CD4-positive, alpha-beta T cell (primary cell): ENCODE measurements at places on chromosomes 5 and 9. TPM values are rescaled to one million over a fixed set of nuclear protein-coding genes. Genes with fewer than 3 reads are reported as not detected.

ECSCR gene
- total RNA-seq, result not detected

SNX30 gene
- 5.2 TPM for total RNA-seq

DNA sequence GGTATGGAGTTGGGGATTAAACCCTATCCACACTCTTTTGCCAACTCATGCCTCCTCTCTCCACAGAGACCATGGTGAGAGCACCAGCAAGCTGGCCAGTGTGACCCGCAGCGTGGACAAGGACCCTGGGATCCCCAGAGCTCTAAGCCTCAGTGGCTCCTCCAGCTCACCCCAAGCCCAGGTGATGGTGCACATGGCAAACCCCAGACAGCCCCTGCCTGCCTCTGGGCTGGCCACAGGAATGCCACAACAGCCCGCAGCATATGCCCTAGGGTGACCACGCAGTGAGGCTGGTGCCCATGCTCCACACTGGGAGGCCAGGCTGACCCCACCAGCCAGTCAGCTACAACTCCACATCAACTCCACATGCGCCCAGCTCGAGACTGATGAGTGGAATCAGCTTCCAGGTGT lies 11.5 kb upstream of the CARD19 start:
- H3K4me1 ChIP-seq, result peaks cover 33% of the 10 kb centered on the region
- no peak for DNase-seq
- no peak overlapping the region for H3K4me3 ChIP-seq
- H3K36me3 ChIP-seq, result peaks cover 83% of the 10 kb centered on the region
- H3K27me3 ChIP-seq, result no peaks in the 10 kb centered on the region

GRCh38 chr5:141789330-141789729 lies 88.9 kb downstream of the PCDH1 start:
- DNase-seq, result no peak
- no peaks in the 10 kb centered on the region for H3K27me3 ChIP-seq
- no peak overlapping the region for H3K4me3 ChIP-seq
- H3K36me3 ChIP-seq, result no peaks in the 10 kb centered on the region

DNA sequence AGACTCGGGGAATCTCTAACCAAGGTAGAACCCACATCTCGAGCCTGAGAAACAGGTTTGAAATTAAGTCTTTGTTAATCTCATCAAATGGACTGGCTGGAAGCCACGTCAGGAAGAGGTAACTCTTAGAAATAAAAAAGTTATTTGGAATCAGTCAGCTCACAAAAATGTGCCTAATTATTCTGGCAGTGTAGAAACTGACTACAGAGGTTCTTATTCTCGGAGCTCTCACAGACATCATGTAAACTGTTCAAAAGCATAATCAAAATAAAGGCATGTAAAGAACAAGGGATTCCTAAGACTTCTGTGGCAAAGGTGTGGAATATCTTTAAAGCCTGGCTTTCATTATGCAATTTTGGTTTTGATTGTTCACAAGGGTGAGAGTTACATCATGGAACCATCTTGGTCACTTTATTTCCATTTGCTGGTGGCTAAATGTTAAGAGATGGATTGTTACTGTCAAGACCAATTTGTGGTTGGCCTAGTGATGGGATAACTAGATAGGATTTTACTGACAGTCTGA lies 85.1 kb downstream of the OTULIN start:
- DNase-seq, result no peak
- H3K27ac ChIP-seq, result no peak overlapping the region
- H3K4me1 ChIP-seq, result peaks cover 6% of the 10 kb centered on the region
- H3K36me3 ChIP-seq, result peaks cover 86% of the 10 kb centered on the region
- no peaks in the 10 kb centered on the region for H3K27me3 ChIP-seq

DNA sequence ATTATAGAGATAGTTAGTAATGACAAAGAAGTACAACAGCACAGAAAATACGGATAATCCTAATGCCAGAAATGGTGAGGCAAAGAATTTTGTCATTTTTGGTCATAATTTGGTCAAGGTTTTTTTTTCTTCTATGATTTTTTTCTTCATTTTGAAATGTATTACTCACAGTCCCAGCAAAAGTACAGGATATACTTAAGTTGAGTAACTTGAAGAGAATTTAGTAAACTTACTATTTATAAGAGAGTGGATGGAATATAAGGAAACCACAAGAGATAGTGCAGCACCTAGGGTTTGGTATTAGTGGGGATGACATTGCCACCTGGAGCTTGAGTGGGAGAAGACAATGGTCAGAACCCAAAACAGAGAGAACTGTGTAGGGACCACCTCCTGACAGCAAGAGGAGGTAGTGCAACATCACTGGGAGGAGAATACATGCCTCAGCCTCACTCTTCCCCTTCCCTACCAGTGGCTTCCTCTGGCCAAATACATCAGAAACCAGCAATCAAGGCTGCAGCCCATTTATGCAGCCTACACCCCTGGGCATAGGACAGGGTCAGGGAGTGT lies 434.5 kb upstream of the TRPC7 start:
- no peak overlapping the region for H3K4me3 ChIP-seq
- no peak for DNase-seq
- no peaks in the 10 kb centered on the region for H3K4me1 ChIP-seq
- H3K36me3 ChIP-seq, result no peaks in the 10 kb centered on the region
- H3K27me3 ChIP-seq, result no peaks in the 10 kb centered on the region
- no peak overlapping the region for H3K27ac ChIP-seq

- H3K36me3 ChIP-seq, result no peaks in the 10 kb centered on the region
- no peaks in the 10 kb centered on the region for H3K4me1 ChIP-seq
- no peak overlapping the region for H3K4me3 ChIP-seq
- no peak overlapping the region for H3K27ac ChIP-seq
- no peaks in the 10 kb centered on the region for H3K27me3 ChIP-seq
Measured at GRCh38 chr5:68565427-68565826, 349.9 kb downstream of the PIK3R1 start.
